Right renal pelvis (tissue), 4 donors: ENCODE measurements at places on chromosomes 11 and 22. TPM values are rescaled to one million over a fixed set of nuclear protein-coding genes. Genes with fewer than 3 reads are reported as not detected.

Gene MUC5AC
- under 0.01 TPM for polyA plus RNA-seq

- DNase-seq, result no peak
Measured at GRCh38 chr22:31584804-31585160, 77.2 kb downstream of the PISD start.

DNA sequence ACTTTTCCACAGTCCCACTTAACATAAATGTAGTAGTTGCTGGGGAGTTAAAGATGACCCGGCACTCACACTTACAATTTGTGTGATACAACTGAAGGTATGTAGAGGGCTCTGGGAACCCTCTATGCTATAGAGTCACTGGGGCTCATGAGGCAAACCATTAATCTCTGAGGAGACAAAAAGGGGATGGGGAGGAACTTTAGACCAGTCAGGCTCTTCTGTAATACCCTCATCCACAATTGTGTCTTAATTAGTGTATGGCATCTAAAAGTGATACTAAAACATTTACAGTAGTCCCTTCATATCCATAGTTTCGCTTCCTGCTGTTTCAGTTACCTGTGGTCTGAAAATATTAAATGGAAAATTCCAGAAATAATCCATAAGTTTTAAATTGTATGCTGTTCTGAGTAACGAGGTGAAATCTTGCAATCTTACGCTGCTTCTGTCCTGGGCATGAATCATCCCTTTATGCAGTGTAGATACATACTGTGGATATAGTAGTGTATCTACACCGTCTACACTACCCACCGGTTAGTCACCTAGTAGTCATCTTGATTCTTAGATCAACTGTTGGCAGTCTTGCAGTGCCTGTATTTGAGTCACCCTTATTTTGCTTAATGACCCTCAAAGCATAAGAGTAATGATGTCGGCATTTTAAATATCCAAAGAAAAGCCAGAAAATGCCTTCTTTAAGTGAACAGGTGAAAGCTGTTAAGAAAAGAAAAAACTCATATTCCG lies 12.2 kb downstream of the CBL start:
- DNase-seq, result no peak

DNA sequence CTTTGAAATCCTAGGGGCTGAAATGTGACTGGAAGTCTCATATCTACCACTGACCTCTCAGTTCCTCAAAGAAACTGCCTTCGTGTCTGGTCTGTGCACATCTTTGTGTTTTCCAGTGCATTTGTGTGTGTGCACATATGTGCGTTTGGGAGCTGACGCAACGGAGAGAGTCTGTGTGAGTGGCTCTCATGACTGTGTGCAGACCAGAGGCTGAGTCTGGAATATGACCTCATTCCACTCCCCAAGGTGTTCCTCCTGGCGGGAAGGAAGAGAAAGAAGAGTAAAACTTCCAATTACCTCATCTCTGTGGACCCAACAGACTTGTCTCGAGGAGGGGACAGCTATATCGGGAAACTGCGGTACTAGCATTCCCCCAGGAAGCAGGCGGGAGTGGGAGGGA lies 16.5 kb downstream of the TUB start:
- no peak for DNase-seq

Gene MS4A2
- polyA plus RNA-seq, result not detected

DNA sequence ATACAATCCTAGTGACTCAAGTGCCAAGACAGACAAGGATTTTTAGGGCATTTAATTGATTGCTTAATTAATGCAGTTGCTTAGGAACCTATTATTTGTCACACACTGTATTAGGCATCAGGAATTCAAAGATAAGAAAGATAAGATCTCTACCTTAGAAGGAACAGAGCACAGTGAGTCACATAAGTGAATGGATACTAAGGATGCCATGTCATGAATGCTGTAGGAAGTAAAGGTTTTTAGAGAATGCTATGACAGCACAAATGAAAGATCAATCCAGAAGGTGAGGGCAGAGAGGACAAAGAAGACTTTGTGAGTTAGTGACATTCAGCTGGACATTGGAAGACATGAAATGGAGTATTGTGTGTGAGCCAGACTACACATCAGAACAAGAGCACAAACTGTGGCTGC lies 147.9 kb upstream of the DDI1 start:
- no peak for DNase-seq

GRCh38 chr11:49995565-49995964 lies 13.2 kb upstream of the OR4C12 start:
- DNase-seq, result no peak

DNA sequence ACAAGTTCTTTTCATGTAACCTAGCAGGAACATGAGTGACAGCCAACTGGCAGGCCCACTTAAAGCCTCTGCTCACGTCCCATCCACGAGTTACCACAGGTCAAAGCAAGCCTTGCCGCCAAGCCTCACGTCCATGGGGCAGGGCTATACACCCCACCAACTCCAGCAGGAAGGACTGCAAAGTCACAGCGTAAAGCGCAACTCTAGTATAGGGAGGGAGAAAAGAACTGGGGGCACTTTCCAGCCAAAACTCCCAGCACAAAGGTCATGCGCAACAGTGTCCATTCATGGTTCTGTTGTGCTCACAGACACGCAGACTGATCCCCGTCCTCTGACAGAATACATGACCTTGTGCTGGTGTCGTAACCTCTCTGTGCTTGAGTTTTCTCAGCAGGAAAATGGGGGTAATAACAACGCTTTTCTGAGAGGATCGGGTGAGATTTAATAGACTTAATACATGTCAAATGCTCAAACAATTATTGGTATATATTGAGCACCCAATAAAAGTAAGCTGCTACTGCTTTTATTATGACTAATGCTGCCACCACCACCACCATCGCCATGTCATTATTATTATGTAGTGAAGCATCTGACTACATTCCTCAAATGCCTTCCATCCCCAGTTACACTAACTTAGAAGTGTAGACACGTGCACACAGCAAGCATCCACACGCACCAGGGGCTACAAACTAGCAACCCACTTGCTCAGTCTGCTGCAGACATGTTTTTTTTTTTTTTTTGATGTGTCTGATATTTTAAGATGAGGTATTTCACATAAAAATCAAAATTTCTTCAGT lies 104.4 kb upstream of the PARVA start:
- DNase-seq, result no peak

GRCh38 chr11:88039476-88040147 lies 135.6 kb downstream of the RAB38 start:
- DNase-seq, result no peak

Gene ACTN3
- 0.67 TPM for polyA plus RNA-seq

GRCh38 chr11:128734103-128734831 lies 40.4 kb downstream of the FLI1 start:
- DNase-seq, result no peak

GRCh38 chr11:100777736-100778135 lies 90.6 kb downstream of the ARHGAP42 start:
- DNase-seq, result no peak

DNA sequence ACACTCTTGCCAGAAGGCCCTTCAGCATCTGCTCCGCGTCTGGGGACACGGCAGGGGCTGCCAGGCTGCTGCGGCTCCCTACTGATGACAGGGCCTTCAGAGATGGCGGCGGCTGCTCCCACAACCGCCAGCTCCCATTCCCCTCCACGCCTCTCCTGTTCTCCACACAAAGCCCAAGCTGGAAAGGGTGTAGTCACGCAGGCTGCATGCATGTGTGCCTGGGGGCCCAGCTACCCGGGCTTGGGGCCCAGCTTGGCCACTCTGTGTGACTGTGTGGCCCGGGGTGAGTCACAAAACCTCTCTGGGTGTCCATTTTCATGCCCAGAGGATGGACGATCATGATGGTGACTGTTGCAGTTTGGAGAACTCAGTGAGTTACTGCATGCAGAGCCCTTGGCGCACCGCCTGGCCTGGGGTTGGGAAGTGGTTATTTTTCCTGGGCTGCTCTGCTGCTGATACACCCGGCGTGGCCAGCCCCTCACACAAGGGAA lies 31.7 kb upstream of the PARVB start:
- no peak for DNase-seq
